ENCODE measurements at places on chromosomes 5 and 9.

GRCh38 chr9:16112116-16112515 lies 559.3 kb downstream of the CCDC171 start:
- DNase-seq: no peak

DNA sequence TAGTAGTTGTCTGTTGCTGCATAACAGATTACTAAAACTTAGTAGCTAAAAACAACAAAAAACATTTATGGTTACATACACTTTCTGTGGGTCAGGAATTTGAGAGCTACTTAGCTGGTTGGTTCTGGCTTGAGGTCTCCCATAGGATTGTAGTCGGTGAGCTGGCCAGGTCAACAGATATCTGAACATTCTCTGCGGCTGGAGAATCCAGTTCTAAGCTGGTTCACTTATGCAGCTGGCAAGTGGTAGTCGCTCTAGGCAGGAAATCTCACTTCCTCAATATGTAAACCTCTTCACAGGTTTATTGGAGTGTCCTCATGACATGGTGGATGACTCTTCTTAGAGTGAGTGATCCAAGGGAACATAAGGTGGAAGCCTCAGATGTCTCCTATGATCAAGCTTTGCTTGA lies 65.7 kb upstream of the TNFAIP8 start:
- DNase-seq: no peak

GRCh38 chr9:77014597-77015263 lies 4.7 kb upstream of the FOXB2 start:
- DNase-seq: no peak

GRCh38 chr9:79735023-79735779 lies 163.4 kb downstream of the TLE4 start:
- DNase-seq: no peak

GRCh38 chr5:73816656-73817420 lies 190.8 kb downstream of the ARHGEF28 start:
- no peak for DNase-seq

DNA sequence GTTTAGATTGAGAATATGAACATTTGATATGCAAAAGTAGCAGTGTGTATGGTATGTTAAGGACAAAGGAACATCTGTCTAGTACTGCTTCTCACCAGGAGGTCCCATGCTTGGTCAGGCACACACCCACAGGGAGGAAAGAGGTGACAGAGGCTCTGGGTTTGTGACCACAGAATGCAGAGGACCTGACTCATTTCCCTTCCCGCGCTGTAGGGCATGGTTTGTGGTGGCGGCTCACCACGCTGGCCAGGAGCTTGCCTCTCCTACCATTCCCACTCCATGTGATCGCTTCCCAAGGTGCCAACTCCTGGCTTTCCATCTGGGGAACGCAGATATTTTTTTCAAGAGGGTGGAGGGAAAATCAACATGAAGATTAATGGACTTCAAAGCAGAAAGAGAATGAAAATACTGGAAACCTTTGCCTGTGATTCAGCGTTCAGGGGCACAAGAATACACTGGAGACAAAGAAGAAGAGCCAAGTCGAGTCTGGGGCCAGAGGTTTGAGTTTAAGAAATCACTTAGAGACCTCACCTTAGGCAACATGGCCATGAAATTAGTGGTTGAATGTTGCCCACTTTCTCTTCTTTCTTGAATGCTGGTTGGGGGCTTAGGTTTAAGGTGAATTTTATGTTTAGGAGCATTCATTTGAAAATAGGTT lies 477.8 kb downstream of the CCDC171 start:
- DNase-seq: no peak

- no peak for DNase-seq
These were observed 83.9 kb downstream of the BARX1 start for GRCh38 chr9:93871286-93871685.

DNA sequence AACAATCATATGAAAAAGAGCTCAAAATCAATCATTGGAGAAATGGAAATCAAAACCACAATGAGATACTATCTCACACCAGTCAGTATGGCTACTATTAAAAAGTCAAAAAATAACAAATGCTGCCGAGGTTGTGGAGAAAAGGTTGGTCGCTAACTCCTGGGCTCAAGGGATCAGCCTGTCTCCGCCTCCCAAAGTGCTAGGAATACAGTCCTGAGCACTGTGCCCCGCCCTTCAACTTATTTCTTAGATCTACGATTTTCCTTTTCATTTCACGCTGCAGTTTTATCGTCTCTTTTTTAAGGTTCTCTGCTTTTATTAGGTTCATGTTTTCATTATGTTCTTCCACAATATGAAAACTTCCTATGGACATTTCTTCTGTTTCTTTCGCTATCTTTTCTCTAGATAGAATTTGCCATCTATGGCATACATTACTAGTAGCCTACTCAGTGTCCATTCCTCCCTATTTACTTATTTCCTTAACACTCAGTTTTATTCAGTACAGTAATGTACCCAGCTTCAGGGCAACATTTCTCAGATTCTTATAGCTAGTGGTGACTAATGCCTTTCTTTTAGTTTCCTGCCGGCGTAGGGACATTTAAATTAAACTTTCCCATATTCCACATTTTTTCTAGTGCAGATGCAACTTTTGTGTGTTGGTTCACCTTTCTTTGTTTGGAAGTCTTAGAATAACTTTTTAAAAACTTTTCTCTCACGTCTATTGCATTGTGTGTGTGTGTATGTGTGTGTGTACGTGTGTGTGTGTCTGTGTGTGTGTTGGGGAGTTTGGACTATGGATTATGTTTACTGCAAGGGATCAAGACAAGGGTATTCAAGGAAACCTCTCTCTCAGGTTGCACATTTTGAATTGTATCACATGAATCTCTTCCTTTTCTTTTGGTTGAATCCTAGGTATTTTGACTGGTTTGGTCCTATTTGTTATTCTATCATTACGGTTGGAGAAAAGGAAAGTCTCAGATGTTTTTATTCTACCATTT lies 21.6 kb upstream of the FBN2 start:
- no peak for DNase-seq

DNA sequence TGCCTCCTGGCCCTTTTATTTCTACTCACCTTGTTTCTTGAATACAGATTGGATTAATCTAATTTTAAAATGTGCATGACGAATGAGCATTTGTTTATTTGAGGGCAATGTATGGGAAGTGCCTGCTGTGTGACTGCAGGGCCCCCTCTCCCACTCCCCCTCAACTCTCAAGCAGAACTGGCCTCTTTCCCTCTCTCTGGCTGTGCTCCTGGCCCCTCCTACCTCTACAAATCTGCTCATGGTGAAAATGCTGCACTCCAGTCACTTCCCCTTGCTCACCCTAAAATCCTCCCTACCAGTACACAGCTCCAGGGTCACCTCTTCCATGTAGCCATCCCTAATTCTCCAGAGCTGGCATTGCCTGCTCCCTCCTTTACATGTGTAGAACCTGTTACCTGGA lies 17.2 kb upstream of the NDST1 start:
- DNase-seq: no peak

GRCh38 chr5:133933670-133934295 lies 34.6 kb downstream of the C5orf15 start:
- no peak for DNase-seq

DNA sequence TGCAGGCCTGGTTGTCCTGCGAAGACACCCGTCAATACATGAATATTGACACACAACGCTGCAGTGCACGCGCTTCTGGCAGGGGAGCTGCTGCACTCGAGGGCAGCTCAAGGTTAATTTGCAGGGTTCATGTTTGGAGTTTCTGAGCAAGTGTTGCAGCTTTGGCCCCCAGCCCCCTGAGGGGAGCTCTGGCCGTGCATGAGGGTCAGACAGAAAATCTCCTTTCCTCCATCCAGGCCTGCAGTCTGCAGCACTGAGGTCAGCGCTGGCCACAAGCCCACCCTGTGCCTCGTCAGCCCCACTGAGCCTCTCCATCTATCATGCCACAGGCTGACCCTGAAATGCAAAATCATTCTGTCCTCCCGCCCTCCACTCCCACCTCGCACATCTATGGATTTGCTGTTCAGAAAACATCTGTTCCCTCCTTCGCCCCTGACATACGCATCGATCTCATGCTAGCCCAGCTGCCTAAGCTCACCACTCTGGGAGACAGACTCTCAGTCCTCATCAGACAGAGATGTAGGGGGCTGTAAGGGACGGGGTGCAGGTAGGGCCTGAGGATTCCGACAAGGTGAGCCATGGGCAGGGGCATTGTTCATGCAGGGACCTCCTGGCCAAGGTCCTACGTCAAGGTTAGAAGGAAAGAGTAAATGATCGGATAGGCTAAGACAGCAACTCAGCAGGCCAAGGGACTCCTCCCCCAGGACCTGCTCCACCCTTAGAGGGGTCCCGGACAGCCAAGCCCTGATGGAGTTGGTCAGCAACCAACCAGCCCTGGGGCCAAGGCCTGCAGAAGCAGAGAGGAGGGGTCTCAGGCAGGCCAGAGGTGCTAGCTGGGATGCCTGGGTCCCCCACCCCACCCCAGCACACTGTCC lies 125.1 kb downstream of the KCNIP1 start:
- no peak for DNase-seq

GRCh38 chr9:96494215-96494800 lies 44.3 kb downstream of the HABP4 start:
- DNase-seq: no peak

Data from HuH-7.5 (cell line).